ENCODE measurements at places on chromosomes 3 and 15.

DNA sequence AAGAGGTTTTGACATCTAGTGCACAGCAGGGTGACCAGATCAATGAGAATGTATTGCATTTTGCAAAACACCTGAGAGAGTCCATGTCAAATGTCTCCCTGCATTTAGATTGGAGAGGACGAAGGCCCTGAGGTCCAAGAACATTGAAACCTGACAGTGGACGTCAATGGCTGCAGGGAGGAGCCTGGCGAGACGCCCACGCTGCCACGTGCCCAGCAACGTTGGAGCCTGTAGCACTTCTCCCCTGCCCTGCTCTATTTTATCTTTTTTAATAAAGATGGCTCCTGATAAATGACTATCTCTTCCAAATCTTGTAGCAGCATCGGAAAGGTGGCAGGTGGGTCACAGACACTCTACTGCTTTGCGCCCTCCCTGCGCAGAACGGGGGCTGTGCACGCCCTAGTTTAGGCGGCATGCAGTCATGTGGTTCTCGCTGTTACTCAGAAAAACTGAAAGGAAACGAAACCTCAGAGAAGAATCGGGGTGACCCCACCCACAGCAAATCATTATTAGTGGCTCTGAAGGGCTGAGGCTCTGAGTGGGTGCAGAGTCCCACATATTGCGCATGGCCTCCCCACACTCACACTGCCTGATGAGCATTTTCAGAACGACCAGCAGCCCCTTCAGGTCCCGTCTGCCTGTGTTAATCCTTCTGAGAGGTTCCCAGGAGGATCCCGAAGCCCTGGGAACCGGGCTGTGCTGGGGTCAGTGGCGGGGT is 62.5 kb upstream of the TAMM41 start:
- DNase-seq = no peak

- DNase-seq = no peak
These were observed 543.7 kb upstream of the ADAMTS9 start for GRCh38 chr3:65231544-65231943.

- DNase-seq = no peak
These were observed 61.3 kb downstream of the CTDSPL start for GRCh38 chr3:37922721-37923568.

DNA sequence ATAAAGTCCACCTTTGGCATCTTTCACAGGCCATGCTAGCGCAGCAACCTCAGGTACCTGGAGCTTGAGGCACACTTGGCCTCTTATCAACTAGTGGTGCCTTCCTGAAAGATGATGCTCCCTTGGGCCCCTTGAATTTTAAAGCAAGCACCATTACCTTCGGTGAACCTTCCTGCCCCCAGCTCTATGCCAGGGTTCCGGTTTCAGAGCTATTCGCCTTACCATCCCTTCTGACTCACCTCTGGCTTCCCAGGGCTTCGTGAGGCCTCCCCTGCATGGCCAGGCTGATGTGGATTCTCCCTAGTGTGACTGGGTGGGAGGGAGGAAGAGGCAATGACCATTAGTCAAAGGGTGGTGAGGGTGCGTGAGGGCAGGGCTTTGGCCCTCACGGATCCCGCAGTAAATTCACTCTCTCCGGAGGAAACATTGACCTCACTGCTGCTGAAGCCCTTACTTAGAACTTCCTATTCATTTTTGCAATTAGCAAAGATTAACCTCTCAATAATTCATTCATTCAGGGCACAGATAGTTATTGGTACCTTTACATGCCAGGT is 16.3 kb downstream of the BHLHE40 start:
- no peak for DNase-seq

- peak; percentile 41 for DNase-seq
These were observed 5.2 kb downstream of the TBC1D2B start for GRCh38 chr15:78072080-78072892.

DNA sequence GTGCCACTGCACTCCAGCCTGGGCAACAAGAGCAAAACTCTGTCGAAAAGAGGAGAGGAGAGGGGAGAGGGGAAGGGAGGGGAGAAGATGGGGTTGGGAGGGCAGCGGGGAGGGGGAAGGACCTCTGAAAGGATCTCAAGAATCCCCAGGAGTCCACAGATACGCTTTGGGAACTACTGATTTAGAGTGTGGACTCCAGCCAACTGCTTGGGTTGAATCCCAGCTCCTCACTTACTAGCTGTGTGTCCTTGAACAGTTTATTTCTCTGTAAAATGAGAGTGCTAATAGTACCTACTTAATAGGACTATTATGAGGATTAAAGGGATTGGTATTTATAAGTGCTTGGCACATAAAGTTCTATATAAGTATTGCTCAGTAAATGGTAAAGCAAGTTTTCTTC is 45.0 kb upstream of the FAH start:
- no peak for DNase-seq

- no peak for DNase-seq
These were observed 57.2 kb downstream of the SEC22A start for GRCh38 chr3:123258811-123259420.

DNA sequence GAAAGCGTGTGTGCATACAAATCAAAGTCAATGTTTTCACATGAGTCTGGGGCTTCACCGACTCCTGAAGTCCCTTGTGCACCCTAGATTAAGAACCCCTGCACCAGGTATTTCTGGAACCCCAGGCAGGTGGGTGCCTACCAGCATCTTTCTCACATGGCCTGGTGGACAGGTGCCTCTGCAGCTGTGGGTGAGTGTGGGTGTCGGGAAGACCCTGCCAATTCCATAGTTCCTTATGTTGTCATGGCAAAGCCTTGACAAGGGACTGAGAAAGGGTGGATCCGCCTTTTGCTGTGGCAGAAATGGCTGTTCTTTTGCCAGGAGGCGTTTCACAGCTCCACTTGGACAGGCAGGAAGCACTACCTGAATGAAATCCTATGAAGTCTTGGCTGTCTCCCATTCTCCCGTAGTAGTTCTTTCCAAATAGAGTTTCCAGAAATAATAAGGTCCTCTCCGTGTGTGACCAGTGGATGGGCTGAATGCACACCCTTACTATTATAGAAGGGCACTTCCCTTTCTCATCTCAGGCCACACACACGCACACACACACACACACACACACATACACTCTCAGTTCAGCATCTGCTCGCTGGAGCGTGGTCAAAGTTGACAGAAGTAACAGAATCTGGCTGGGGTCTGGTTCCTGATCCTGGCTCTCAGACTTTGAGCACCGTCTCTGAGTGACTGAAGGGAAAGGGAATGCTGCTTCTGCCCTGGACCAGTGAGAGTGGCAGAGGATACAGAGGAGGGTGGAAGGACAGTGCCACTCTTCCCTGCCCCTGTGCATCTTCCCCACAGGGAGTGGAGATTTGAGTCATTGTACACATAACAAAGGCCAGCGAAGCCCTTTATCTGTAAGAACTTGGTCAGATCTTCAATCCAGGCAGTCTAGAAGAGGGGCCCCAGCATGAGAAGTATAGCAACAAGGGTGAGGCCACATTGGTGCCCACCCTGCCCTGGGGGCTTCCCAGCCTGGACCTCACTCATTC is 38.7 kb downstream of the PDIA5 start:
- DNase-seq = no peak

- no peak for DNase-seq
These were observed 252.4 kb upstream of the BCHE start for GRCh38 chr3:166089575-166089974.

DNA sequence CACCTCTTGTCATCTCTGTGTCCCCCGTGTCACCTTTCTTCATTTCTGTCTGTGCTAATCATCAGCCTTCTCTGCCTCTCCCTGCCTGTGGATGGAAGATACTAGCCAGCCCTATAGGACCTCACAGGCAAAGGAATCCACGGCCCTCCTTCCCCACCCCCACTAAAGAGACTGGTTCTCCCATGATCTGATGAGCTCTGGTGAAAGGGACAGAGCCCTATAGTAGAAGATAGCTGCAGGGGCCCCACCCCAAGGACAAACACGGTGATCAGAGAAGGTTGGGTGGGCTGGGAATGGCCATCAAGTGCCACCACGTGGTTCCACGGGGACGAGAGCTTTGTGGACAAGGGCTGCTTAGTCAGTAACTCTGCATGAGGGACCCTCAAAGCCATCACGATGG is 27.8 kb upstream of the RASA2 start:
- DNase-seq = no peak

DNA sequence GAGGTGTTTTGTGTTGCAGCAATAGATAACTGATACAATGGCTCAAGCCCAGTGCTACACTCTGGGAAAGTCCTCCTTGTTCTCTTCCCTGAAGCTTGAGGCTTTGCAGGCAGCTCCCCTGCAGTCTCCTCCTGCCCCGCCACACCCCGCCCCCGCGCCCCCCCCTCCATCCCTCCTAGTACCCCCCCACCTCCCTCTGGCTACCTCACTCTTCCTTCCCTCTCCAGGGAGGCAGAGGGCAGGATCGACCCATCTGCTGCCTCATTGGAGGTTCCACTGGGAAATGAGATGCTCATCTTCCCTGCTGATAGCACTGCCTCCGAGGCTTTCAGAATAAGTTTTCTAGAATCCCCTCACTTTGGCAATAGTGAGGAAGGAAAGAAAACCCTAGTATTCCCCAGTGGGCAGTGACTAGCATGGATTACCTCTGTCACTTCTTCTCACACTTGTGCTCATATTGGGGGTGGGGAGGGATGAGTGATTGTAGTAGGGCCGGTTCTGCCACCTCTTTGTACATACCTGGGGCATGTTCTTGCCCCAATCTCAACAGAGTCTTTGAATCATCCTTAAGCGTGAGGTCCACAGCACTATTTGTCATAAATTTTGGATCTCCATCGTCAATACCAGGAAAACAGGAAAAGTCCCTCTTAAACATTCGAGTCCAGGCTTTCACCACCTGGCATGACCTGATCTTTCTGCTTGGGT is 16.3 kb upstream of the RAB7A start:
- no peak for DNase-seq

- DNase-seq = no peak
These were observed 25.3 kb upstream of the SI start for GRCh38 chr3:165103616-165104015.
